Activated T-cell treated with anti-CD3 and anti-CD28 coated beads, Interleukin-2, amount 50 U/mL, for 1 hour (primary cell): ENCODE measurements at places on chromosomes 4 and X.

GRCh38 chr4:163228648-163229047, 62.0 kb upstream of the NAF1 start:
- DNase-seq, result no peak

GRCh38 chrX:8647176-8647575, 84.8 kb downstream of the ANOS1 start:
- DNase-seq, result no peak

DNA sequence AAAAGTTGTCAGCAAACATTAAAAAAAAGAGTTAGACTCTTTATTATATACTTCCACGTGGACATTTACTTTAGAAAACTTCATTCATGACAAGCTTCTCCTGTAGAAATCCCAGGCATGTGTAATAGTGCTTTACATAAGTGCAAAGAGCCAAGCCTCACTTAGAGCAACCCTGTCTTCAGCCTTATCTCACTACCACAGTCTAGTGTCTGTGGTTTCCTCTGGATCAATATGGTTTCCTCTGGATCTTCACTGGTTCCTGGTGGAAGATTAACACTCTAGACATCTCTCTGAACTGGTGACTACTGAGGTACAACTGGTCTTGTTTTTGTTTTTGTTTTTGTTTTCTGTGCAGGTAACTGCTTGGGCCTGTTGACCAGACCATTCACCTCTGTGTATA, 18.4 kb upstream of the ARMCX5 start:
- DNase-seq, result no peak

DNA sequence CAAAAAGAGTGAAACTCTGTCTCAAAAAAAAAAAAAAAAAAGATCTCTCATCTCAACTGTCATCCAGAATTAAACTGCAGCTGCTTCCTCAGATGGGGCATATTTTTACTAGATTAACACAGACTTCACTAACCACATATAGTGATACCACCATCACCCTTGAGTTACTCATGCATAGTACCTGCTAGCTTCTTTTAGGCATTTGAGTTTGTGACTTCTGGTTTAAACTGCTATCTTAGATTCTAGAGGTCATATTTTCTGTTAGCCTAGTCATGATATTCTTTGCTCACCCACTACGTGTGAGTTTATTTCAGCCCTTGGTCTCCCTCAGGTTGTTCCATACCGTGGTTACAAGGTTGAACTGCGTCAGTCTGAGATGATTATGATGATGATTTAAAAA, 154.9 kb upstream of the BMP3 start:
- DNase-seq, result no peak

DNA sequence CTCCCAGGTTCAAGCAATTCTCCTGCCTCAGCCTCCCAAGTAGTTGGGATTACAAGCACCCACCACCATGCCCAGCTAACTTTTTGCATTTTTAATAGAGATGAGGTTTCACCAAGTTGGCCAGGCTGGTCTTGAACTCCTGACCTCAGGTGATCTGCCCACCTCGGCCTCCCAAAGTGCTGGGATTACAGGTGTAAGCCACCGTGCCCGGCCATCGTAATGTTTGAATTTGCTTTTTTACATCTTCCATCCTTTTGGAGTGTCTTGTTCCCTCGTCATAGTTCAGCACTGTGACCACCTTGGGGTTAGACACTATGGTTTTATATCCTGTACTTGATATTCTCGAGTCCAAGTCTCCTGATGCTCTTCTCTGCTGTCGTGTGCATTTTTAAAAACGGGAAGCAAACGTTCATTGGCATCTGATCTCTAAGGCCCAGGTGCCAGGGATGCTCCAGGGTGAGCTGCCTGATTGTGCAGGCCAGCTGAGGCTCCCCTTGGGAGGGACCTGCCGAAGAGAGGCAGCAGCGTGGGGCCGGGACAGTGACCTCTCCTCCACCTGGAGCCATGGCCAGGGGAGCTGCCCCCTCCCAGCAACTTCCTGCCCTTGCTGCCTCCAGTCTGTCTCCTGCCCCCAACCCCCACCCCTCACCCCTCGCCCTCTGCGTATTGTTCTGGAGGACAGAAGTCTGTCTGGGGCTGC, 16.7 kb downstream of the DGKQ start:
- DNase-seq, result no peak

- DNase-seq, result no peak
Measured at GRCh38 chrX:100085846-100086245, 324.2 kb downstream of the PCDH19 start.

DNA sequence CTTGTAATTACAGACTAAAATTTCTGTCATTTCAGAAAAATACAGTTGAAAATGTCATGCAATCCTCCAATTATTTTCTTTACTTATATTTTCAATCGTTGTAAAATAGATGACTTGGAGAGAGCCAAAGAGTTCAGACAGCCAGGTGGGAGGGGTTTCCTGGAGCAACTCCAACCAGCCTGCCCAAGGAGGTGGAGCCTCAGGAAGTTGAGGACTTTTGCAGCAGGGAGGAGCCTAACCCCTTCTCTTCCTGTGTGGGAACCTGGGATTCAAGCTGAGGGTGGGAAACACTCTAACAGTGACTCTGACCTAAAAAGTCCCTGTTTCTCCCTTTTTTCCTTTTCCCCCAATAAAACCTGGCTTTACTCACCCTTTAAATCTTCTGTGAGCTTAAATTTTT, 72.2 kb upstream of the GABRG1 start:
- no peak for DNase-seq

DNA sequence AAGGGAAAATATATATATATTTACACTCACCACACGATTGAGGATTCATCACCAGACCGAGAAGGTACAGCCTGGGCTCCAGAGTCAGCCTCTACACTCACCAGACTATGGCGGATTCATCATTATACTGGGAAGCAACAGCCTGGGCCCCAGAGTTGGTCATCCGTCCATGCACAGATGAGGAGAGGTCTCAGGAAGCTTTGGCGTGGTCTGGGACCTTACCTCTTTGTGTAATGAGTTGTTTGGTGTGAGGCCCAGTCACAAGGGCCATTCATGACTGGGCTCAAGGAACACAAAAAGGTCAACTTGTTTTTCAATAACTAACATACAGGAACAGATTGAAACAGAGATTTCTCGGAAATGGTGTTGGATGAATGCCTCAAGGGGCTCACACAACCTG, 926.1 kb downstream of the FAM133A start:
- no peak for DNase-seq

DNA sequence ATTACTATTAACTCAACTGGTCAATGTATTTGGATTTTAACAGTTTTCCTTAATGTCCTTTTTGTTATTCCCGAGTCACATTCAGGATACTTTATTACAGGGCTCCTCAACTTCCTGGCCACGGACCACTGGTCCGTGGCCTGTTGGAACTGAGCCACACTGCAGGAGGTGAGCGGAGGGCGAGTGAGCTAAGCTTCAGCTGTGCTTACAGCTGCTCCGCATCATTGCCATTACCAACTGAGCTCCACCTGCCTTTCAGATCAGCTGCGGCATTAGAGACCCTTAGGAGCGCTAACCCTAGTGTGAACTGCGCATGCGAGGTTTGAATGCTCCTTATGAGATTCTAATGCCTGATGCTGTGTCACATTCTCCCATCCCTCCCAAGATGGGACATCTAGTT, 591.7 kb downstream of the CCSER1 start:
- DNase-seq, result no peak

GRCh38 chr4:174058846-174059245, 224.6 kb downstream of the FBXO8 start:
- DNase-seq, result no peak

DNA sequence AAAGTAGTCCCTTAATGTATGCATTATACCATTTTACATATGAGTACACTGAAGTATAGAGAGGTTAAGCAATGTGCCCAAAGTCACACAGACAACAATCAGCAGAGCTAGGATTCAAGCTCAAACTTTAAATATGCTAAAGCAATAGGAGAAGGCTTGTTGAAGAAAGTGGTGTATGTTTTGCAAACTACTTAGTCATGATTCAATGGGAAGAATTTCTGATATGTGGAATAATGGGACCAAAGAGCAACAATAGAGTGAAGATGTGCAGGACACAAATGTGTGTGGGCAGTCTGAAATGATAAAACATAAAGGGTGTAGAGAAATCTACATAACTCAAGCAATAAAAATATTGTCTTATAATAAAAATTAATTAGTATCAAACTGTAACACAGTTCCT, 109.0 kb upstream of the ARSJ start:
- no peak for DNase-seq

- DNase-seq, result no peak
Measured at GRCh38 chrX:19554786-19555185, 39.5 kb upstream of the MAP3K15 start.

- DNase-seq, result no peak
Measured at GRCh38 chr4:76569225-76569624, 134.2 kb downstream of the SHROOM3 start.
